ENCODE measurements at places on chromosomes 1 and 21.

DNA sequence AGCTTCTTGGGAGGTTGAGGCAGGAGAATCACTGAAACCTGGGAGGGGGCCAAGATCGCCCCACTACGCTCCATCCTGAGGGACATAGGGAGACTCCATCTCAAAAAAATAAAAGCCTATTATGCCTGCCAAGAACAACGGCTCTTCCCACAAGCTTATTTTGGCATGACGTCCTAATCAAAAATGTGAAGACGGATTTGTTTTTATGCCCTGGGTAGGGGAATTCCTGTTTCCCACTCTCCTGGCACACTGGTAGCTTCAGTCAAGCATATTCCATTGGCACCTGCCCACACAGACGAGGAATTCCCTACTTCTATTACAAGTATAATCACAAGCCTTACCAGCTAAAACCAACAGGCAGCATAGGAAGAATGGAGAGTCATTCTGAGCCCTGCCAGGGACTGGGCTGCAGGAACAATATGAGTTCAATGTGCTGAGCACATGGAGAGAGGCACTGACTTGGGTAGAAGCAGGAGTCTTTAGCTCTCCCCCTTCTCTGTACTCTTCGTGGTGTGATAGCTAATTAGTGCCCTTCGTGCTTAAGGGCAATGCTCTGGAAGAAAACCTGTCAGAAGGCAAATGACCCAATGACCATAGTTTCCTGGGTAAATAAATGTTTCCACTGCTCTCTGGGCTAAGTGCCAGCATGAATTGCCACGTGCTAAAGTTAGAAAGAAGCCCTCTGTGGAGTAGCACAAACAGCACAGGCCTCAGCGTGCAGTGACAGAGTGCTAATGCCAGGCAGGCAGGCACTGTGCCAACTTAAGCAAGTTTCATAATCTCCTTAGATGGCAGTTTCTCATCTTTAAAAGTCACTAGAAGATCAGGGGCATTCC lies 16.8 kb downstream of the TNFSF4 start:
- no peak overlapping the region for H3K4me3 ChIP-seq
- no peaks in the 10 kb centered on the region for H3K27me3 ChIP-seq
- H3K4me1 ChIP-seq, result peaks cover 13% of the 10 kb centered on the region
- DNase-seq, result peak; percentile 83
- no peaks in the 10 kb centered on the region for H3K36me3 ChIP-seq

DNA sequence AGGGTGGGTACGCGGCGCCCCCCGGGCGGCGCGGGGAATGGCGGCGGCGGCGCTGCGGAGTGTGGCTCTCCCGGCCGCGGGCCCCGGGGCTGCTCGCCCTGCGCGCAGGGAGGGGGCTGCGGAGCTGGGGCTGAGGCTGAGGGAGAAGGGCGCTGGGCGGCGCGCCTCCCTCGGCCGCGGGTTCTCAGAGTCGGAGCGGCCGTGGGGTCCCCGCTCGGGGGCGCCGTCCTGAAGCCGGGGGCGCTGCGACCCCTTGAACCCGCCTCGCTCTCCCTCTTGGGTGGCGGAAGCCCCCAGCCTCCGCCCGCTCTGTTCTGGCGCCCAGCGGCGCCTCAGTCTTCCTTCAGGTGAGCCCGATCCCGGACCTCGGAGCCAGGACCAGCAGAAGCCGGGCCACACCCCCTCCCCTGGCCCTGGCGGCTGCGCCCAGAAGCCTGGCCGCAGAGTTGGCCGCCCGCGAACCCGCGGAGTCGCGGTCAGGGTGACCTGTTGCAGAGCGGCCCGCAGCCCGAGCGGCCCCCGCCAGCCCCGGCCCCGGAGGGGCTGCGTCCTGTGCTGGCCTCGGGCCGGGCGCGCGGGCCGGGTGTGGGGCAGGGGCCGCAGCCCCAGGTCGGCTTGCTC lies 532 bp downstream of the RALGPS2 start:
- H3K4me1 ChIP-seq, result peaks cover 7% of the 10 kb centered on the region
- DNase-seq, result peak; percentile 52
- H3K27me3 ChIP-seq, result no peaks in the 10 kb centered on the region
- H3K27ac ChIP-seq, result peak overlapping the region; percentile 90
- H3K4me3 ChIP-seq, result peak overlapping the region; percentile 94

GRCh38 chr21:43016728-43017127 lies 42.4 kb downstream of the PKNOX1 start:
- no peak overlapping the region for H3K27ac ChIP-seq
- no peak for DNase-seq
- no peaks in the 10 kb centered on the region for H3K27me3 ChIP-seq
- no peak overlapping the region for H3K4me3 ChIP-seq
- H3K4me1 ChIP-seq, result no peaks in the 10 kb centered on the region
- H3K36me3 ChIP-seq, result peaks cover 13% of the 10 kb centered on the region

GRCh38 chr1:189141056-189141455 lies 1336.6 kb downstream of the BRINP3 start:
- no peak overlapping the region for H3K27ac ChIP-seq
- no peaks in the 10 kb centered on the region for H3K27me3 ChIP-seq
- no peak overlapping the region for H3K4me3 ChIP-seq

Measured in pancreas (tissue), 10 donors.